Cerebellar cortex (tissue), 1 donor: ENCODE measurements at places on chromosomes 6 and 20.

DNA sequence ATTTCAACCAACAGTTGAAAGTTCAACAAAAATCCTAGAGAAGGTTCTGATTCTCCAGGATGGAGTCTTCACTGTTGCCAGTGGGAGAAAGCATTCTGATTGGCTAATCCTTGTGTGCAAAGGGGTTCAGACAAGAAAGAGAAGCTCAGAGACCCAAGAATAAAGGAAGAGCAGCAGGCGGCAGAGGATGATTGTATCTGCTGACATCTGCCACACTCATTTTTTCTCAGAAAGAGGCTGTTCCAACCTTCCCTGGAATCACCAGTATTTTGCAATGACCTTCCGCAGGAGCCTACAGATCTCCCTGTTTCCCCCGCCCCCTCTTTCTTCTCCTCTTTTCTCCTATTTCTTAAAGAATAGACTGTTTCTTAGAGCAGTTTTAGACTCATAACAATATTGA, 376.7 kb downstream of the CDH26 start:
- DNase-seq: no peak

DNA sequence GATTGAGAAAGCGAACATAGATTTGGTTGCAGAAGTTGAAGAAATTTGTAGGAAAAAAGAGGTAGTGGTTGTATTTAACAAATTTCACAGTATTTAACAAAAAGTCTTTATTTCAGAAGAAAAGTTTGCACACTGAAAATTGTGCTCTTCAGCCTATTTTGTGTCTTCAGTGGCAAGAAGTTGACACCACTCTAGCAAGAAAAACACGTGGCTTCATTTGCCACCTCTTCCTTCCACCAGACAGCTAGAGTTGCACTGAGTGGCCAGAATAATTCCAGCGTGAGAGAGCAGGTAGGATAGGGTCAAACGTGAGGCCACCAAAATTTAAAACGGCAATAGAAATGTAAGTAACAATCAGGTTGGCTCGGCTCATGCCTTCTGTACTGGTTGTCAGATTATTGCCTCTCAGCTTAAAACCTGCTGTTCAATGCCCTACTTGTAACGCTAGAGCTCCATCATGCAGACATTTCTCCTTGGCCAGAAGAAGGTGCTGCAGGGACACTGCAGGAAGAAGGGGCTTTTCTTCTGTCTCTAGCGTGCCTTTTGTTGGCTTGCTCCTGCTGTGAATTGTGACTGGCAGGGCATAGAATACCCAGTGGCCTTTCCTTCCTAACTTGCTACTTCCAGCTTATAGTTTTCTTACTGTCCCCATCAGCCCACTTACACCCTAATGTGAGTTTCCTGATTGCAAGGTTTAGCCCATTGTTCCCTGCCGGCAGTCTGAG, 12.1 kb downstream of the TRAPPC3L start:
- peak; percentile 47 for DNase-seq

DNA sequence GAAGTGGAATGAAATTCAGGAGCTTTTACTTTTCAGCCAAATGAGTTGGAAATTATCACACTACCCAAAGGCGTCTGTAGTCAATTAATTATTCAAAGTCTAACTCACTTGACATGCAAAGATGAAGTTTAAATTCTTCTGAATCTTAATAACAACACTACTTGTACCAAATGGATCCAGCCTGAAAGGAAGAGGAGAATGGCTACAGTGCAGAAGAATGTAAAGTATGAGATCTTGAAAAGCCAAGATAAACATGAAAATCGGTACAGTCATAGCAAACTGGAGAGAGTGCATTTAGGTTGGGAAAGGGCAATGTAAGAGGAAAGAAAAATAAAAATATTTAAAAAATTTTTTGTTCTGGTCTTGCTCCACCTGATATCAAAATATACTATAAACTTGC, 195.5 kb downstream of the SIM1 start:
- DNase-seq: no peak

GRCh38 chr20:19114410-19114809, 98.0 kb upstream of the SLC24A3 start:
- DNase-seq: no peak

GRCh38 chr20:34473262-34473883, 42.8 kb upstream of the DYNLRB1 start:
- DNase-seq: peak; percentile 48

DNA sequence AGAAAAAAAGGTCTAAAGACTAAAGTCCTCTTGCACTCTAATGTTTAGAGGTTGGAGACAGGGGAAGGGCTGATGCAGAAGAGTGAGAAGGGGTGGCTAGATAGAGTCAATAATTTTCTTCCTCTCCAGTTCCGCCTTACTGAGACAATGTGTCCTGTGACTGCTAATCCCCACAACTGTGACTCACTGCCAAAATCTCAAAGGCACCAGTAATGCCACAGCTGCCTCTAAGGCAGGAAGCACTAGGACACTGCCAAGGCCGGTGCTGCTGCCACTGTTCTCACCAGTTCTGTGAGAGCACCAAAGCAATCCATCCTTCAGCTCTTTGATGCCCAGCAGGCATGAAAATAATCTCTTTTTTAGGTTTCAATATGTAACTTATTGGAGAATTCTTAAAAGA, 701.9 kb upstream of the MAP3K7 start:
- peak; percentile 11 for DNase-seq

DNA sequence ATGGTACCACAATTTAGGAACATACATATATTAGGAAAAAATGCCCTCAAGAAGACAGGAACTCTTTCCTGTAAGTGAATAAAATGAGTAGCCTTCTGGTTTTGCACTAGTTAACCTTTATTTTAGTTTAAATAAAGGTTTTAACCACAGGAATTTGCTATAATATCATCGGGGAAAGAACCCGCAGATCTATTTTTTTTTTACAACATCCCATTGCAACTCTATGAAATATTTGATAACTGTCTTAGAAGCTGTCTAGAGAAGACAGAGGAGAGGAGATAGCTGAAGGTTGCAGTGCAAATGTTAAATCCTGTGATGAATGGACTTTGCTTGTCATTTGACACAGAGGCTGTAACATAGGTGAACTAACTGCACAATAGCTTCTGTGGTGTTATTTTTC, 69.5 kb downstream of the TINAG start:
- no peak for DNase-seq
